ENCODE measurements at places on chromosomes 1 and 21. TPM values are rescaled to one million over a fixed set of nuclear protein-coding genes. Genes with fewer than 3 reads are reported as not detected.

- no peak overlapping the region for H3K27ac ChIP-seq
- no peaks in the 10 kb centered on the region for H3K27me3 ChIP-seq
- H3K36me3 ChIP-seq, result no peaks in the 10 kb centered on the region
- no peak for DNase-seq
These were observed 305.5 kb upstream of the PKN2 start for GRCh38 chr1:88378560-88378959.

The PALMD gene
- not detected for total RNA-seq

The PKP1 gene
- not detected for total RNA-seq

DNA sequence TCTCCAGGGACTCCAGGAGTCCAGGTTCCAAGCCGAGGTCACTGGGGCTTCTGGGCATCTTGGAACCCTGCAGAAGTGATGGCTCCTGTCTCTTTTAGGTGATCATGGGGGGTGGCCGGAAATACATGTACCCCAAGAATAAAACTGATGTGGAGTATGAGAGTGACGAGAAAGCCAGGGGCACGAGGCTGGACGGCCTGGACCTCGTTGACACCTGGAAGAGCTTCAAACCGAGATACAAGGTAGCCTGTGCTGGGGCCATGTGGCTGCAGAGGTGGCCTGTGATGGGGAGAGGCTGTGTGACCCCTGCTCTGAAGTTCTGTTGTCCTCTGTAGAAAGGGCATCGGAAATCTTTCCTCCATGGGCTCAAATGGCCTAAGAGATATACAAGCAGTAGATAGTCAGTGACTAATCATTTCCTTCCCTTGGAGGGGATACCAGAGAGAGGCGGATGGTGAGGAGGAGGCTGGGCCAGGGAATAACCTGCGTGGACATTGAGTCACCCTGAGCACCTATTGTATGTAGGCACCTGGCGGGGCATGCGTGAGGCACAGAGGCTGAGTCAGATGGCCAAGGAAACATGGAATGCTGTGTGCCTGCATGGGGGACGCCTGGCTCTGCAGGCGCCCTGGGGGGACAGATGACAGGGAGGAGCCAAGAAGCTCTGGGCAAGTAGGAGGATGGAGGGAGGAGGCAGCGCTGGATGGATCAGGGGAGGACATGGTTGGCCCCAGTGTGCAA, 59.0 kb downstream of the ALPL start:
- H3K36me3 ChIP-seq, result no peaks in the 10 kb centered on the region
- H3K27me3 ChIP-seq, result peaks cover 2% of the 10 kb centered on the region
- H3K4me3 ChIP-seq, result no peak overlapping the region

GRCh38 chr1:226976978-226977642, 37.0 kb downstream of the COQ8A start:
- H3K4me1 ChIP-seq, result no peaks in the 10 kb centered on the region
- peak; percentile 44 for DNase-seq
- H3K27ac ChIP-seq, result no peak overlapping the region
- no peak overlapping the region for H3K4me3 ChIP-seq
- H3K36me3 ChIP-seq, result peaks cover 3% of the 10 kb centered on the region

The MAN1A2 gene
- total RNA-seq, result 23.9 TPM

The CACNA1S gene
- total RNA-seq, result not detected

The FMOD gene
- 1.9 TPM for total RNA-seq

- H3K4me1 ChIP-seq, result peaks cover 4% of the 10 kb centered on the region
- H3K27me3 ChIP-seq, result no peaks in the 10 kb centered on the region
- H3K27ac ChIP-seq, result no peak overlapping the region
These were observed 475.7 kb upstream of the PKN2 start for GRCh38 chr1:88208389-88208788.

The GNAT2 gene
- total RNA-seq, result 0.33 TPM

- DNase-seq, result no peak
- no peaks in the 10 kb centered on the region for H3K36me3 ChIP-seq
- no peak overlapping the region for H3K27ac ChIP-seq
- peaks cover 2% of the 10 kb centered on the region for H3K4me1 ChIP-seq
- peaks cover 43% of the 10 kb centered on the region for H3K27me3 ChIP-seq
- no peak overlapping the region for H3K4me3 ChIP-seq
These were observed 36.4 kb downstream of the RXRG start for GRCh38 chr1:165408518-165408917.

The NBPF10 gene
- 3.2 TPM for total RNA-seq

The RGSL1 gene
- not detected for total RNA-seq

GRCh38 chr1:117883616-117884015, 45.8 kb downstream of the GDAP2 start:
- H3K4me3 ChIP-seq, result no peak overlapping the region
- peaks cover 4% of the 10 kb centered on the region for H3K4me1 ChIP-seq
- no peaks in the 10 kb centered on the region for H3K27me3 ChIP-seq
- H3K27ac ChIP-seq, result no peak overlapping the region

GRCh38 chr1:13965770-13966398, 265.9 kb downstream of the PRDM2 start:
- no peaks in the 10 kb centered on the region for H3K36me3 ChIP-seq
- H3K27ac ChIP-seq, result no peak overlapping the region
- H3K27me3 ChIP-seq, result peaks cover 4% of the 10 kb centered on the region
- H3K4me3 ChIP-seq, result no peak overlapping the region
- no peaks in the 10 kb centered on the region for H3K4me1 ChIP-seq

DNA sequence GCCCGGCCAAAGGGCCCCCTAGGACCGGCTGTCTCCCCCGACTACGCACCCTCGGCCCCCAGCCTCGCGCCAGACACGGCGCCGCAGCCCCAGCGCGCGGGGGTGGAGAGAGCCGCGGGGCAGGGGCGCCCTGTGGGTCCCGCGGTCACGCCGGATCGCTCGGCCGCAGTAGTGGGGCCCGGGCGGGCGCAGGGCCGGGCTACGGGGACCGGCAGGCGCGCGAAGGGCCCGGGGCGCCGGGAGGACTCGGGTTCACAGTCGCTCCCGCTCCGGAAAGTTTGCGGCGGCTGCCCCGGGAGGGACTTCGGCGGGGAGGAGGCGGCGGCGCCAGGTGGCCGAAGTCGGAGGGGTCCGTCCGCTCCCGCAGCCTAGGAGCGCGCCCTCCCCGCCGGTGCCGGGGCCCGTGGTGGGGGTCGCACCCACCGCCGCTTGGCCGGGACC, 7.1 kb upstream of the ZNF669 start:
- H3K27ac ChIP-seq, result no peak overlapping the region
- H3K27me3 ChIP-seq, result peaks cover 48% of the 10 kb centered on the region
- no peaks in the 10 kb centered on the region for H3K36me3 ChIP-seq
- DNase-seq, result peak; percentile 60
- H3K4me3 ChIP-seq, result peak overlapping the region; percentile 71

The PKLR gene
- 0.09 TPM for total RNA-seq

DNA sequence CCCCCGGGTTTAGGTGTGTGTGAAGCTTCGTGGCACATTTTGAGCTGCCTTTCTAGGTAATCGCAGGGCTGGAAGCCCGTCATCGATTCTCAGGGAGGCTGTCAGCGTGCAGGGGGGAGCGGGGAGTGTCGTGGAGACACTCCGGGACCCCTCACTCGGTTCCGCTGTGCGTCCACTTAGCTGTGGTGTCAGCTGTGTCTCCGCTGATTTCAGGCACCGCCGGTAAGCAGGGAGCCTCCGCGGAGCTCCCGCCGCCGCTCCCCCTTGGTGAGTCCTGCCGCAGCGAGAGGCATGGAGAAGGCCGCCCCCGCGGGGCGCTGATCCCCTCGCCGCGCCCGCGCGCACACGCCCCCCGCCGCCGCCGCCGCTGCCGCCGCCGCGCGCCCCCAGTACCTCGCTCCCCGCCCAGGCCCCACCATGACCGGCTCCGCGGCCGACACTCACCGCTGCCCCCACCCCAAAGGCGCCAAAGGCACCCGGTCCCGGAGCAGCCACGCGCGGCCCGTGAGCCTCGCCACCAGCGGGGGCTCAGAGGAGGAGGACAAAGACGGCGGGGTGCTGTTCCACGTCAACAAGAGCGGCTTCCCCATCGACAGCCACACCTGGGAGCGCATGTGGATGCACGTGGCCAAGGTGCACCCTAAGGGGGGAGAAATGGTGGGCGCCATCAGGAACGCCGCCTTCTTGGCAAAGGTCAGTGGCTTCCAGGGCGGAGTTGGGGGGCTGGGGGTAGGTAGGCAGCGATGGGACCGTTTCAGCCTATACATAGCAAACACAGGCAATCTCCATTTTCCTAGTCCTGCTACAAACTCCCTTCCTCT, 995 bp downstream of the VASH2 start:
- peaks cover 8% of the 10 kb centered on the region for H3K4me1 ChIP-seq
- H3K27me3 ChIP-seq, result peaks cover 65% of the 10 kb centered on the region
- H3K36me3 ChIP-seq, result no peaks in the 10 kb centered on the region
- no peak for DNase-seq

The DDAH1 gene
- not detected for total RNA-seq

DNA sequence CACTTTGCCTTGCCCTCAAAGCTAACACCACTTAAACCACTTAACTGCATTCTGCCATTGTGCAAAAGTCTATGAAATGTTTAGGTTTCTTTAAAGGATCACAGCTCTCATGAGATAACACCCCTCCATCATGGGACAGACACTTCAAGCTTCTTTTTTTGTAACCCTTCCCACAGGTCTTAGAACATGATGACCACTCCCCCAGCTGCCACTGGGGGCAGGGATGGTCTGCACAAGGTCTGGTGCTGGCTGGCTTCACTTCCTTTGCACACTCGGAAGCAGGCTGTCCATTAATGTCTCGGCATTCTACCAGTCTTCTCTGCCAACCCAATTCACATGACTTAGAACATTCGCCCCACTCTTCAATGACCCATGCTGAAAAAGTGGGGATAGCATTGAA, 7.7 kb downstream of the ADAMTS1 start:
- no peak overlapping the region for H3K27ac ChIP-seq
- H3K36me3 ChIP-seq, result peaks cover 14% of the 10 kb centered on the region
- DNase-seq, result no peak

The ITPKB gene
- total RNA-seq, result 29.3 TPM

DNA sequence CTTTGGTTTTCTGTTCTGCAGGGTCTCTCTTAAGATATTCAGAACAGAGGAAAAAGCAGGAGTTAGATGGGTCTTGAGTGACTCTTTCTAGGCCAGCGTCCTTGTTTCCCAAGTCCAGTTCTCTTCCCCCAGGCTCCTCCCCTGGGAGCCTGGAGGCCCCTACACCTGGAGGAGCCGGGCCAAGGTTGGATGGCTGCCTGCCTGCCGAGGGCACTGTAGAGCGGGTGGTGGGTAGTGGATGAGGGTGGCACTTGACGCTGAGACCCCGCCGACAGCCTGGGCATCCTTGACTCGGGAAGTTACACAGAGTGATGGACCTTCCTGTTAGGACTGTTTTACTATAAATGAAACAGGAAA, 17.4 kb upstream of the KANK4 start:
- no peaks in the 10 kb centered on the region for H3K36me3 ChIP-seq
- H3K27ac ChIP-seq, result no peak overlapping the region
- no peak overlapping the region for H3K4me3 ChIP-seq
- DNase-seq, result no peak

DNA sequence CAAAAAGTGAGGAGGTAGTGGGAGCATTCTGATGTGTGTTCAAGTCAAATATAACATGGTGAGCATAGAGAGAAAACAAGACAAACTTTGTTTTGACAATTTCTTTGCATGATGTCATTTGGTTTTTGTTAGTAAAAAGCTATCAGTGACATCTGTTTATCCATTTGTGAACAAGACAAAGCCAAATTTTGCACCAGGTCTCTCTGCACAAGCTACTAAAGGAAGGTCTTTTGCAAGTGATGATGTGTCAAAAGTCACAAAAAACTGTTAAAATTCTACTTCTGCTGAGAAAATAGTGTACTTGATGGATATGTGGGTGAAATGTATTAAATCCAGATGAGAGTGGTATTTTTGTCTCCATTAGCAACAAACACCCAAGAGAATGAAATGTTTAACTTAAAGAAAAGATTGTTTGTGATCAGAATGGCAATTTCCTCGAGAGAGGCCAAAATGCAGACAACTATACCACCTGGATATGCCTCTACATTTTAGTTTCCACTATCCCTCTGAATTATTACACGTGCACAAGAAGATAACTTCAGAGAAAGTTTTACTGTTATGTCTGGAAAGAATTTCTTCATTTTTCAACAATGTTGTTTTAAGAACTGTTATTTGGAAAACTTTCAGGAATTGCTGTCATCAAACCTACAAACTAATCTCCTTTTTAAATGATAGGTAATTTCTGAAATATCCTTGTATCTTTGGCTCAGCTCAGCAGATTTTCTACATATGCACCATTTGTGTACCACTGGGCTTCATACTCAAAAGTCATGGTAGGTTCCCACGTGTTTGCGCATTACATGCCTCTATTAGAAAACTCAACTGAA, 807.4 kb upstream of the ADGRL2 start:
- H3K27ac ChIP-seq, result no peak overlapping the region
- no peaks in the 10 kb centered on the region for H3K36me3 ChIP-seq
- no peak overlapping the region for H3K4me3 ChIP-seq
- H3K27me3 ChIP-seq, result no peaks in the 10 kb centered on the region
- H3K4me1 ChIP-seq, result no peaks in the 10 kb centered on the region

The ADORA1 gene
- not detected for total RNA-seq

DNA sequence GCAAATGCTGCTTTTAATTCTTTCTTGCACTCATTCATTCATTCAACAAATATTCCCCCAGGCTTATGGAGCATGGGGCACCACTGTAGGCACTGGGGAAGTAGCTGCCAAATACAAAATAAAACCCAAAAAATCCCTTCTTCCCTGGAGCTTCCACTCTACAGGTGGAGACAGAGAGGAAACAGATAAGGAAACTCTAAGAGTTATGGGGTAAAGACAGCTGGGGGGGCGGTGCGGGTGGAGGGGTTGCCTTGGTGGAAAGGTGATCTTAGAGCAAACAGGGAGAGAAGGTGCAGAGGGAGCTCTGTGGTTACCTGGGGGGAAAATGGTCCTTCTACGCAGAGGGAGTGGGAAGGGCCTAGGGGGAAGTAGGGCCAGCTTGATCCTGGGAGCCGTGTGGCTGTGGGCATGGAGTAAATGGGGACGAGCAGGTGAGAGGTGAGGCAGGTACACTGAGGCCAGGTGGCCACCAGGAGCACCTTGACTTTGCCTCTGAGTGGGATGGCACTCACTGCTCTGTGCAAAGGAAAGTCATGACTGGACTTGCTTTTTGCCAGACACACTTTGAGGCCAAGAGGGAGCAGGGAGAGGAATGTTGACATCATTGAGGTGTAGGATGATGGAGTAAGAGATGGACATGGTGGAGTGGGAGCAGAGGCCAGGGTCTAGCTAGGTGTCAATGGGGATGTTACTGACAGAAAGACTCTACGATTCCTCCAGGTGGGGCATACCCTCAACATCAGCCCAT, 152.0 kb downstream of the ETS2 start:
- H3K4me3 ChIP-seq, result no peak overlapping the region
- H3K27me3 ChIP-seq, result no peaks in the 10 kb centered on the region
- H3K4me1 ChIP-seq, result peaks cover 29% of the 10 kb centered on the region

- H3K27ac ChIP-seq, result peak overlapping the region; percentile 84
- H3K4me1 ChIP-seq, result peaks cover 12% of the 10 kb centered on the region
- H3K27me3 ChIP-seq, result peaks cover 48% of the 10 kb centered on the region
- no peaks in the 10 kb centered on the region for H3K36me3 ChIP-seq
- peak; percentile 55 for DNase-seq
- H3K4me3 ChIP-seq, result peak overlapping the region; percentile 84
These were observed 51.9 kb upstream of the CD34 start for GRCh38 chr1:207962716-207963426.

- no peak for DNase-seq
- H3K4me1 ChIP-seq, result peaks cover 2% of the 10 kb centered on the region
- H3K36me3 ChIP-seq, result peaks cover 31% of the 10 kb centered on the region
- H3K4me3 ChIP-seq, result no peak overlapping the region
These were observed 6.8 kb downstream of the SMIM1 start for GRCh38 chr1:3779265-3779911.

- H3K27me3 ChIP-seq, result no peaks in the 10 kb centered on the region
- DNase-seq, result peak; percentile 27
- no peak overlapping the region for H3K4me3 ChIP-seq
- H3K27ac ChIP-seq, result no peak overlapping the region
- no peaks in the 10 kb centered on the region for H3K4me1 ChIP-seq
These were observed 382.5 kb upstream of the VAMP3 start for GRCh38 chr1:7388488-7389185.

The HORMAD1 gene
- not detected for total RNA-seq

Measured in activated CD4-positive, alpha-beta T cell treated with anti-CD3 and anti-CD28 coated beads, Interleukin-2, amount 10 ng/mL, durations not matched to agents 24 days and 14 days (primary cell).